Nephron progenitor cell (in vitro differentiated cells): ENCODE measurements at places on chromosomes 5 and 9.

DNA sequence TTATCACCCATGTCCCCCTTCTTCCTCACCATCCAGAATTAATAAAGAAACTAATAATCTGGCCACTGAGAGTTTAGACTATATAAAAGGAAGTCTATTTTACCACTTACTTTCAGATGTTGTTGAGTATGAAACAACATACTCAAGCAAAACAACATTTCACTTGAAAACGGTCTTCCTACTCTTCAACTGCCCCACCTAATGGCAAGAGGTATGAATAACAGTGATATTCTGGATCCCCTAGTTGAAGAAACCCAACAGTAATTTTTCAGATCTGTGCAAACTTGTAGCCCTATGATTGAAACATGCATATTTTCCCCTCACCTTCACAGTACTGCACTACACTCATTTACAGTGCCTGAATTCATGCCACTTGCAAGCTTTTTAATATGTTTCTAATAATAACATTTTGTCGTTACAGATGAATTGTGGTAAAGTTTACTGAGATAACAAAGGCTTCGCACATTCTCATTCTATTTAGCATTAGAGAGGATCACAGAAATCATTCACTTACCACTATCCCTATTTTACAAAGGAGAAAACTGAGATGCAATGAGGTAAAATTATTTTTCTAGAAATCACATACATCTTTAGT, 267.9 kb upstream of the PDE4D start:
- no peak for DNase-seq

DNA sequence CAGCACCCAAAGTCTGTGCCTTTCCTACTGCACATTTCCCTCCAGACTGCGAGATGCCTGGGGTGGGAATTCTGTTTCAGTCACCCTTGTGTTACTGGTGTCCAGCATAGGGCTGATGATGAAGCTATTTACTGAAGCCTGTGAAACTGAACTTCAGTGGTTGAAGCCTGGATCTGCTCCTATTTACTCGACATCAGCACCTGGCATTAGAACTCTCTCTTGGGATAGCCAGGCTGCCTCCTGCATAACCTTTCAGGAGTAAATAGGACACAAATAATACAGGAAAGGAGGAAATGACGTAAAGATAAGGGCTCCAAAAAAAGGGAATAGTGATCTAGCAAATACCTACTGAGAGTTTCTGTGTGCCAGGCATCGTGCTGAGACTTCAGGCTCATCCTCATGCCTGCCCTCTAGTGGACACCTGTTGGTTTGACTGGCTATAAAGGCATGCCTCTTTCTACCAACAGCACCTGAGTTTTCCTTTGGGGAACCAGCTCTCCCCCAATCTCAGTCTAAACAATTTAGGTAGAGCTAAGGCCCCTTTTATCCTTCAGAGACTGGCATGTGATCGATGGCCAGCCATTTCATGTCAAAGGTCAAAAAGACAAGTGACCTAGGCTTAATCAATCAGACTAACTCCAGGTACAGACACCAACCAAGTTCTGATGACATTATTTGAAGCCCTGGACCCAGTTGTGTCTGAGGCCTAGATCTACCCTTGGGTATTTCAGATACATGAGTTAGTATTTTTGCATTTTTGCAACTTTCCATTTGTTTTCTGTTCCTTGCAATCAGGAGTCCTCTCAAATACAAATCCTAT, 192.1 kb upstream of the TRIM32 start:
- DNase-seq = peak; percentile 36

- no peak for DNase-seq
Measured at GRCh38 chr5:138230981-138231589, 18.0 kb upstream of the CDC23 start.

DNA sequence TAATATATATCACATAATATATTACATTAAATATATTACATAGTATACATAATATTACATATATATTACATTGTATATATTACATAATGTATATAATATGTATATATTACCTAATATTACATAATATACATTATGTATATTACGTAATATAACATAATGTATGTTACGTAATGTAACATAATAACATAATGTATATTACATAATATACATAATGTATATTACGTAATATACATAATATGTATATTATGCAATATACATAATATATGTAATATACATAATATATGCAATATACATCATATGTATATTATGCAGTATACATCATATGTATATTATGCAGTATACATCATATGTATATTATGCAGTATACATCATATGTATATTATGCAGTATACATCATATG, 19.1 kb downstream of the CYLC2 start:
- DNase-seq = no peak

- peak; percentile 28 for DNase-seq
Measured at GRCh38 chr5:138282920-138283742, 8.7 kb upstream of the GFRA3 start.

GRCh38 chr5:8576178-8576577, 707.2 kb downstream of the MTRR start:
- no peak for DNase-seq

GRCh38 chr5:129099184-129099569, 4.6 kb downstream of the ISOC1 start:
- DNase-seq = no peak

- no peak for DNase-seq
Measured at GRCh38 chr5:4862500-4862899, 277.6 kb upstream of the ADAMTS16 start.

DNA sequence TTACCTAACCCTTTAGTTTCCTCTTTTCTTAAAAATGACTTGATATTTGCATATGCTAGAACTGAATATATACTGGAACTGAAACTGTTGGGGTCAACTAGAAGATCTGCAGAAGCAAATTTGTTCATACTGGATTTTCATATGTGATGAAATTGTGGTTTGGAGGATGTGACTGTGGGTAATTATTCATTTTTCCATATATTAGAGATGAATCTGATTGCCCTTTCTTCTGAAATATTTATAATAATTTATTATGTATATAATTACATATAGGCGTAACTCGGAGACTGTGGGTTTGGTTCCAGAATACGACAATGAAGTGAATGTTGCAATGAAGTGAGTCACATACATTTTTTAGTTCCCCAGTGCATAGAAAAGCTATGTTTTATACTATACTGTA, 149.1 kb downstream of the ATP10B start:
- no peak for DNase-seq

DNA sequence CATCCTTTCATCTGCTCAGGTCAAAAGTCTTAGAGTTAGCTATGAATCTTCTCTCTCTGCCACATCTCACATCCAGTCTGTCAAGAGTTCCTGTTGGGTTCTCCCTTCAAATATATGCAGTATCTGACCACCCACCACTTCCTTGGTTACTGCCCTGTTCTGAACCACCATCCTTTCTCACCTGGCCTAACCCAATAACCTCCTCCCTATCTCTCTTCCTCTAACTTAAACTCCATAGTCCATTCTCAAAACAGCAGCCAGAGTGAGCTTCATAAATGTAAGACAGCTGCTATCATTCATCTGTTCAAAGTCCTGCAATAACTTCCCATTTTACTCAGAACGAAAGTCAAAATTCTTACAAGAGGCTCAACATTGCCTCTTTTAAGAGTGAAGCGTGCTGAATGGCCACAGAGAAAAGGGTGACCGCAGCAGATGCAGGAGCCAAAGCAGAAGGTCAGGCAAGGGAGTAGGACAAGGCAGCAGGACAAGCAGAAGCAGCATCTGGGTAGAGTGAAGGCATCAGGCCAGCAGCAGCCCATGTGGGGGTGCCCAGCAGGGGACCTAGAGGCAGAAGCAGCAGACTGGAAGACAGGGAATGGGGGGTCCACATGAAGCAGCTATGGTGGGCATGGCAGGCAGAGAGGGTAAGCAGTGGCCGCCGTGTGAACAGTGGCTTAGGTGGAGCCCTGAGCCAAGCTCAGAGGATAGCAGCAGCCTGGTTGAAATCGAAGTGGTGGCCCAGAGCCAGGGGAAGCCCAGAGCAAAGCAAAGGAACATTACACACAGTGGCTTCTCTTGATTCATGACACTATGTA, 39.3 kb upstream of the CDC42SE2 start:
- DNase-seq = no peak

DNA sequence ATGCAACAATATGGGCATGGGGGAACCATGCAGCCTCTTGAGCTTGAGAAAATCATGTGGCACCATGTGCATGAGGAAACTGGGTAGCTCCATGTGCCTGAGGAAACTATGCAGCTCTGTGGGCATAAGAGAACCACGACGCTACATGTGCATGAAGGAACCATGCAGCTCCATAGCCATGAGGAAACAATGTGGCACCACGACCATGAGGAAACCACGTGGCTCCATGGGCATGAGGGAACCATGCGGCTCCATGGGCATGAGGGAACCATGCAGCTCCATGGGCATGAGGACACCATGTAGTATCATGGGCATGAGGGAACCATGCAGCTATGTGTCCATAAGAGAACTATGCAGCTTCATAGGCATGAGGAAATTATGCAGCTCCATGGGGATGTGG, 140.8 kb downstream of the CAVIN4 start:
- no peak for DNase-seq

- no peak for DNase-seq
Measured at GRCh38 chr5:170491479-170491878, 12.3 kb upstream of the KCNIP1 start.

GRCh38 chr5:125481506-125482465, 735.3 kb upstream of the ZNF608 start:
- no peak for DNase-seq

GRCh38 chr5:87278590-87279100, 11.0 kb downstream of the RASA1 start:
- no peak for DNase-seq

DNA sequence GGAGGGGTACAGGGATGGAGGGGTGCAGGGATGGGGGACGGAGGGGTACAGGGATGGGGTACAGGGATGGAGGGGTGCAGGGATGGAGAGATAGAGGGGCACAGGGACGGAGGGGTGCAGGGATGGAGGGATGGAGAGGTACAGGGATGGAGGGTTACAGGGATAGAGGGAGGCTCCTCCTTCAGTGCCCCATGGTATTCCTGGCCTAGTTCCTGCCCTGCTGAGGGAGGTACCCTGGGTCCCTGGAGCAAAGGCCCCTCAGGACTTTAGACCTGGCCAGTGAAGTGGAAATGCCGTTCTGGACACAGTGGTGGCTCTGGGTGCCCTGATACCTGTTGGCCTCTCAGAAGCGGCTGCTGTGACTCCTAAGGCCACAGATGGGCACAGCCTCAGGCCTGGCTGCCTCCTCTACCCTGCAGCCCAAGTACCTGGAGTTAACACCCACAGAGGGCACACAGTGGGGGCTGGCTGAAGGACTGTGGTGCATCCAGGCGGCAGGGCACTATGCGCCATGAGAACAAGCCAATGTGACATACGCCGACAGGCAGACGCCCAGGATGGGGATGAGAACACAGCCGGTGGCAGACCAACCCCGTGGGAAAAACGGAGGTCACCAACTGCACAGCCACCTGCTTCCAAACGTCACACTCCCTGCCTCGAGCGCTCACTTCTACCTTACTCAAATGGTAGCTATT, 8.4 kb downstream of the PTGES2 start:
- no peak for DNase-seq

- DNase-seq = no peak
Measured at GRCh38 chr5:12335938-12336337, 431.7 kb upstream of the CTNND2 start.

DNA sequence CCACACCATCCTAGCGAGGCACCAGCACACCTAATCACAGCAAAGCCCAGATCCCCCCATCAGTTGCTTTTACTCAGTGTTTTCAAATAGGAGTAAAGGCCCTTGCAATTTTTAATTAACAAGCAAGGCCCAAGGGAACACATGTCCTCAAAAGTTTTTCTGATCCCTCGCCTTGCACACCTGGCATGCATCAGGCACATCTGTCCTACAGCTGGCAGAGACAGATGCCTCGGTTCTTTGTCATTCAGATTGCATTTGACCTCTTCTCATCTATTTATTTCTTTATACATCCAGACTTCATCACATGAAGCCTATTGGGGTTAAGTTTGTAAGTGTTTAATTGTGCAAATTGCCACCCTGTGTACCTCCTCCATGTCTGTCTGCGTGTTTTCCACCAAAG, 241.4 kb downstream of the MARCHF11 start:
- no peak for DNase-seq

DNA sequence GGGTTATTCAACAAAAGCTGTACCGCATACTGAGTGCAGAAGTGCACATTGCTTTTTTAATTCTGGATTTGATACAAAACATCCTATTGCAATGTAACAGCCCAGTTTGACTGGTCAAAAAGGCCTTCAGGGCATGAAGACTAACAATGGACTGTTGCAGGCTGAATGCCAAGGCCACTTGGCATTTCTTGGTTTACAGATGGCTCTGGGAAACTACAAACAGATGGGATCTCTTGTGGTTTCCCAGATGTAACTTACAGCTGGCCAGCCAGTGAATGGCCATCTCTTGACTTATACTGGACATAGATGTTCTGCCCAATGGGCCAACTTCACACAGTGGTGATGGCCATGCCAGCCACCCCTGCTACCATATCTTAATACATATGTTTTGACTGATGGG, 36.8 kb downstream of the UGT3A2 start:
- DNase-seq = no peak

DNA sequence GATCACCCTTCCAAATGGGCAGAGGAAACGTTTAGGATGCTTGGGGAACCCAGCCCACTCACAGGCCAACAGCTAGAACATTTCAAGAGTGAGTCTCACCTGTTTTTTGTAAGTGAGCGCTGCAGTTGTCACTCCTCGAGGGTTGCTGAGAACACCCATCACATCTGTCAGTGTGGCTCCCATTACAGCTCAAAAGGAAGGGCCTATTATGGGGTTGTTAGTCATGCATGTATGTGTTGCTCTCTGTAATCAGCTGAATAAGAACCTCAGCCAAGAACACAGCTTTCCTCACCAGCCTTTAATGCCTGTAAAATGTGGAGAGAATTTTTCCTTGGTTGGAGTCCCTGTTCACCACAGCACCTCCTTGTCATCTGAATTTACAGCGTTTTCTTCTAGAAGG, 196.3 kb upstream of the KLF4 start:
- no peak for DNase-seq

DNA sequence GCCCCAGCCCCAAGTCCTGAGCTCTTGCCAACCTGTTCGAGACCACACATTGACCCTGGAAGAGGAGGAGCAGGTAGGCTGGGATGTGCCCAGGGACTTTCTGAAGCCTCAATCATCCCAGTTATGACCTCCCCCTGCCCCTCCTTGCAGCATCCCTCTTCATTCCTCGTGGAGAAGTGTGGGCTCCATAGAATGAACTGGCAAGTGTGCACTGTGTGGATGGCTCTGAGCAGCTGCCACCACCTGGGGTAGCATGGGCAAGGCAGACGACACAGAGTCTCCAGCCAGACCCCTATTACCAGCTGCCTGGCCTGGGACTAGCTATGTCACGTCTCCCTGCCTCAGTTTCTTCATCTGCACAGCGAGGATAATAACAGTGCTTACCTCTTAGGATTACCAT, 33.5 kb downstream of the GADD45G start:
- no peak for DNase-seq
